Fibroblast of the conjunctiva (primary cell): ENCODE measurements at places on chromosomes 5 and 9.

DNA sequence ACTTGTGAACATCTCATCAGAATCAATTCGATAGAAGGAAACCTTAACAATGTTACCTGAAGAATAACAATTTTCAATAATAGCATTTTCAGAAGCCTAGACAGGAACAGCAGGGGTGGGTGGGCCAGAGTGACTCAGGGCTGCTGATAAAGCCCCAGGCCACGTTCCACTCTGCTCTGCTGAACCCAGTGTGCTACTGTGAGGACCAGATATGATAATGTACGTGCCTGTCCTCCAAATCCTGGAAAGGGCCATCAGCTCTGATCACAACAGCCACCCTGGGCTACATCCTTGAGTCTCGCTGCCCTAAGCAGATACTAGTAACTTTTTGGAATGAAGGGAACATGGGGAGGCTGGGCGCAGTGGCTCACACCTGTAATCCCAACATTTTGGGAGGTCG lies 91.3 kb downstream of the PRRT1B start:
- DNase-seq: no peak

GRCh38 chr9:127130661-127131538 lies 8.5 kb upstream of the ANGPTL2 start:
- peak; percentile 84 for DNase-seq

DNA sequence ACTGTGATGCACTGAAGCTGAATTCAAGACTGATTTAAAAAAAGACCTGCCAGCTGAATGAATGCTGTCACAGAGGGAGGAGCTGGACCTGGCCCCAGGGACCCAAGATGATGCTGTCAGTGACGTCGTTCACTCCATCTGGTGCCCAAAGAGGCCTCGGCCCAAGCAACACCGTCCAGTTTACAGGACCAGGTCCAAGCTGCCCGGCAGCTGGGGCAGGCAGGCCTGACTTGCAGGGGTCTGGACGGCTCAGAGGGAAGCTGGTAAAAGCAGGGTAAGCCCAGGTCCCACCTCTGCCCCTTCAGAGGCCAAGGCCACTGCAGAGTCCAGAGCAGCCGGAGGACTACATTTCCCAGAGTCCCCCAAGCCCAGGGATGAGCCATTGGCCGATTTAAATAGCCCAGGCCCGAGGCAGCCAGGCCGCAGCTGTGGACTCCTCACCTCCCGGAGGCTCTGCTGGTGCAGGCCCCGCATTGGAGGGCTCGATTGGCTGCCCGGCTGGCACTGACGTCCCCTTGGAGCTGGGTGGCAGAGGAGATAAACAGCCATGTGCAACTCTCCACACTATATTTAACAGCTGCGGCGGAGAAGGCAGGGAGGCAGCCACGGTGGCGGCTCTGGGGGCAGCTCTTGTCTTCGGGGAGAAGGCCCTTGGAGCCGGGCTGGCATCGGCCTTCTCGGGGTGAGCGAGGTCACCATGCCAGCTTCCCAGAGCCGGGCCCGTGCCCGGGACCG lies at the start of gene PLPP7:
PLPP7 (plus strand) TSS at position 423 of the 735 bp plus-strand sequence; CDS start at position 698, 275 bp downstream.
- DNase-seq: peak; percentile 10

DNA sequence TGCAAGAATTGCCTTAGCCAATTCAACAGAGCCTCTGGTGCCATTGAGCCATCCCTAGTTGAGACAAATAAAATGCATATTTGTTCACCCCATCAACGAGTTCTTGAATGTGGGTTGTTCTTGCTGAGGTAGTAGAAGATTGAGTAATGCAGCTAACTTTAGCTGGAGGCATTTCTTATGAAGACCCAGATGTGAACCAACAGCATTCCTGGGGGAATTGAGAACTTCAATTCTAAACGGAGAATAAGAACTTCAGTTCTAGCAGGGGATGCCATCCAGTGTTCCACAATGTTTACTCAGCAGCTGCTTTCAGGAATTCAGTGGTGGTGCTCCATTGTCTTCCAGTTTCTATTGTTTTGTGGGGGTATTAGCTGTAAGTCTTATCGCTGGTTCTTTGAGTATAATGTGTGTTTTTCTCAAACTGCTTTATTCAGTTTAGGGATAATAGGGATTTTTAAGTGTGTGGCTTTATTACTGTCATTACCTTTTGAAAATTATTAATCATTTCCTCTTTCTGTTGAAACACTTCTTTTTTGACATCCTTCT lies 1968.2 kb upstream of the NUDT12 start:
- DNase-seq: no peak

GRCh38 chr5:144275329-144275728 lies 104.7 kb downstream of the KCTD16 start:
- DNase-seq: no peak

GRCh38 chr5:170854566-170854965 lies 7.3 kb upstream of the RANBP17 start:
- no peak for DNase-seq
